ENCODE measurements at places on chromosomes 4 and X.

GRCh38 chrX:23114241-23114640 lies 114.5 kb downstream of the DDX53 start:
- DNase-seq, result no peak

- no peak for DNase-seq
Measured at GRCh38 chr4:32140636-32141035, 1420.5 kb downstream of the PCDH7 start.

- DNase-seq, result peak; percentile 10
Measured at GRCh38 chr4:112951362-112952312, 97.8 kb upstream of the ANK2 start.

DNA sequence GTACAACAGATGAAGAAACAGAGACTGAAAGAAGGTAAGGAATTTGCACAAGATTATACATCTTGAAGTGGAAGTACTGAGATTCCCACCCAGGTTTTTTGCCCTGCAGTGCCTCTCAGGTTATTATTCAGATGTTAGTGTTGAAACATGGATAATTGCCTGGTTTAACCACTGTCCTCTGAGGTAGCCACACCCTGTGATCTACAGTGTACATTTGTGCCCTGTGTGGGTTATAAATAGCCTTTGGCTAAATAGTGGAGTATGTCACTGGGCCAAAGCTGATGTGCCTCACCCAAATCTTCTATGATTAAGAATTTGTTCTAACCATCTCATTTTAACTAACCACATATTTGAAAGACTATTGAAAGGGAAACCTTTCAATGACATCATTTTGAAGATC lies 5.4 kb upstream of the ASB5 start:
- DNase-seq, result no peak

GRCh38 chr4:36676139-36677050 lies 395.0 kb downstream of the DTHD1 start:
- DNase-seq, result no peak

GRCh38 chrX:38514016-38514854 lies 47.1 kb upstream of the TSPAN7 start:
- DNase-seq, result peak; percentile 64

DNA sequence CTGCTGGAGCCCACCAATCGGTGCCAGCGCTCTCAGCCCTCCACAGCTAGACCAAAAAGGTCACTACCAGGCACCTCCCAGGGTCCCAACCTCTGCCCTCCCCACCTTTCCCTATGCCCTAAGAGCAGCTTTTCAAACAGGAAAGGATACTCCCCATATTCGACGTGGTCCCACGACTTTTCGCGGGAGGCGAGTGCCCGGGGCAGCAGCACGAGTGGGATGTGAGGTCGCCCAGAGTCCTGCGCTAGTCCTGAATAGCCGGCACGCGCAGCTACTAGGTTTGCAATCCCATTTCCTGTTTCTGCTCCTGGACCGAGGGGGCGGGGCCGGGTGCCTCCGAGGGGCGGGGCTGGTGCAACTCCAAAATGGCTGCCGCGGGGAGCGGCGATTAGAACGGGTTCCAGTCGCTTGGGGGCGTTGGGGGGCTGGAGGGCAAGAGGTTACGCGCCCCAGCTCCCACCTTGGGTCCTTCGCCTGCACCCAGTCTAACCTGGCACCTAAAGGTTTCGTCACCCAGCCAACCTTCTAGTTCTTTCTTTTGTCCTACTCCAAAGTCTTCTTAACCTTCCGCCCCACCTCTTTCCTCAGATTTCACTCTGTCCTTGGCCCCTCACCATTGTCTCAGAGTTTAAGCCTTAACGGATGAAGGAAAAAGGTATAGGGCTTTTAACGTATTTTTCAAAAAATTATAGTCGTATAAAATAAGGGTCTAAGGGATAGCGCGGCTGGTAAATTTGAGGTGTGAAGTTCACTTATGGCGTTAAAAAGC lies 85.0 kb upstream of the TENT5D start:
- DNase-seq, result no peak

DNA sequence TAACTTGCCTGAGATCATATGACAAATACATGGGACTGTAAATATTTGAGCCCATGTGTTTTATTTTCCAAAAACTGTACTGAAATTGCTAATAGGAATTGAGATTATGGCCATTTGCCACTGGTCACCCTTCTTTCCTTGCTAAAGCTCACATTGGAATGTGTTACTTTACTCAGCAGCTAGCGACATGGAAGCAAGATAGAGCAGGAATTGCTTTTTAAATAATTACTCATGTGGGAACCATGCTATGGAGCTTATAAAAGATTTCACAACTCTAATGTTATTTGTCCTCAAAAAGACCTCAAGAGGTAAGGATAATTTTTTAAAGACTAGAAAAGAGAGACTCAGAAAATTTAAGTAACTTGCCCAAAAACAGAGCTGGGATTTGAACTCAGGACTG lies 48.8 kb upstream of the AFAP1 start:
- no peak for DNase-seq

GRCh38 chrX:25941087-25941486 lies 197.1 kb upstream of the MAGEB18 start:
- no peak for DNase-seq

- DNase-seq, result no peak
Measured at GRCh38 chr4:38302910-38303309, 342.7 kb downstream of the PTTG2 start.

- DNase-seq, result no peak
Measured at GRCh38 chrX:19790829-19791228, 96.6 kb downstream of the SH3KBP1 start.

DNA sequence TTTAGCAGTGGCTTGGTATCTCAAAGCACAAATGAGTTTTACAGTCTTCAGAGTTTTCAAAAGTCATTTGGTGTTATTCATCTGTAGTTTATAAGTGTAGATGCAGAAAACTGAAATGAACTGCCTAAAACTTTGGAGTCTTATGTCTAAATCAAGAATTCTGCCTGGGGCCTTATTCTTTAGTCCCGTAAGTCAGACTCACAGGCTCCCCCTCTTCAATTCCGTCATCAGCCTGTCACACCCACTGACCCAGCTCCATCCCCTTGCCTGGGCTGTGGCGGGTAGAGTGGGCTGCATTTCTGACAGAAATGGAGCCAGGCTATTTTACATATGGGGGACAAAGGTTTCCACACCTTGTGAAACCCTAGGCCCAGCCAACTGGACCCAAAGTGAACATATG lies 44.3 kb downstream of the TSPAN5 start:
- DNase-seq, result no peak

GRCh38 chr4:32658019-32658418 lies 1937.8 kb downstream of the PCDH7 start:
- DNase-seq, result no peak

GRCh38 chr4:8343262-8343966 lies 73.9 kb downstream of the HTRA3 start:
- no peak for DNase-seq
